Stimulated activated CD8-positive, alpha-beta memory T cell treated with anti-CD3 and anti-CD28 coated beads, Interleukin-7, amount 100 ng/mL, for 4 hours (primary cell): ENCODE measurements at places on chromosomes 7 and 10.

GRCh38 chr10:94402204-94402842 is at the start of gene TBC1D12:
Gene TBC1D12, plus strand, starts transcription at chr10:94402541. Its CDS starts 73 bp downstream, at chr10:94402614.
- no peak for DNase-seq

DNA sequence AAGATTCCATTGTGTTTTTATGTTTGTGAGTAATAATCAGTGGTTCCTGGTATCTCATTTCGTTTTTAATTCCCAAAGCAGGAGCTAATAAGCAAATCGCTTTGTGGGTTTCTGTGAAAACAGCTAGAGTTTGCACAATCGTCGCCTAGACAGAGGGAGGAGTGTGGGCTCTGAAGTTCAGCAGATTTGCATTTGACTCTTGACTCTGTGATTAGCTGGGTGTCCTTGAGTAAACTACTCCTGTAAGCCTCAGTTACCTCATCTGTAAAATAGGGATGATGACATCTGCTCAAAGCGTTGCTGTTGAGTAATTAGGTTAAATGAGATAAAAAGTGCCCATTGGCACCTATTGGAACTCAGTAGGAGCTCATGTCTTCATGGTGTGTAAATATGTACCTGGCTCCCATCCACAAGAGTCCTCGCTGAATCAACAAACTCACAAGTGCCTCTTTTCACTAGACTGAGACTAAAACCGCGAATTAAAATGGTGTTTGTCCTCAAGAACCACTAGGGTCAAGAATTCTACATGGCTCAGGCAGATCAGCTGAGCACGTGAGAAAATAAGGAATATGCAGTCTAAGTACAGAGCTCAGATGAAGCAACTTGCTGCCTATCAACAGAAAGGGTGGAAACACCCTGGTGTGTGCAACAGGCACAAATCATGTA is 385.8 kb upstream of the C7orf33 start:
- DNase-seq, result no peak

GRCh38 chr10:4830551-4830950 is 4.5 kb downstream of the AKR1E2 start:
- DNase-seq, result no peak

- no peak for DNase-seq
These were observed 170.6 kb upstream of the IMMP2L start for GRCh38 chr7:111732923-111733322.

- DNase-seq, result no peak
These were observed 28.3 kb downstream of the EBF3 start for GRCh38 chr10:129935867-129936152.

GRCh38 chr7:1555046-1555812 is 776 bp downstream of the TMEM184A start:
- DNase-seq, result no peak

DNA sequence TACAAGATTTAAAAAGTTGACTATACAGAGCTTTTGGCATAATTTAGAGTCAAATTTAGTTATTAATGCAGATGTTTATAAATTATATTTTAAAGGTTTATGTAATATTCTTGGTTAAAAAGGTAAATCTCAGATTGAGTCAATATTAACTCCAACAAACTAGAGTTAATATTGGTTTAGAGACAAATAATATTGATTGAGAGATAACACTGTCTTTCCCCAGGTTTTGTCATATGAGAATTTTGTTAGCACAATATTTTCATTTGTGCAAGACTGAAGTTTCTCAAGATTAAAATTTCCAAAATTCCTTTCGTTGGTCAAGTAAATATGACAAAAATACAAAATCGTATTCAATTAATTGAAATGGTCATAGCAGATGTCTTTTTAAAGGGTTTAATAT is 12.9 kb upstream of the AKR1D1 start:
- no peak for DNase-seq

- no peak for DNase-seq
These were observed 110.1 kb upstream of the KLF6 start for GRCh38 chr10:3895045-3895631.

- no peak for DNase-seq
These were observed 206.5 kb downstream of the USP6NL start for GRCh38 chr10:11404901-11405300.

- DNase-seq, result no peak
These were observed 98.5 kb downstream of the TACC2 start for GRCh38 chr10:122087436-122087835.

GRCh38 chr10:103835096-103836050 is 20.0 kb downstream of the SH3PXD2A start:
- no peak for DNase-seq

DNA sequence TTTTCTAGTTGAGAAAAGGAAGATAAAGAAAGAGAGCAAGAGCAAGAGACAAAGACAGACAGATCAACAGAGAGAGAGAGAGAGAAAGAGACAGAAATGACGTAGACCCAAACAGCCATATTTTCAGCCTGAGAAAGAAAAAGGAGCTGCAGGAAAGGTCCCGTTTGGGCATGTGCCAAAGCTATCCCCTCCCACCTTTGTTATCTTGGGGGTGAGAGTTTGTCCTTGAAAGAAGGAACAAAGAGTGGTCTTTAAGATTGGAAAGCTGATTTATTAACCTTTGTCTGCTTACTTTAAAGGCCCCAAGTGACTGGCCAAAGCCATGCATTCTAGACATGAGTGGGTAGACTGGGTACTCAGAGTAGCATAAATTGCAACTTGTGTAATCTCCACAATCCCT is 98.2 kb downstream of the AOAH start:
- DNase-seq, result no peak

- DNase-seq, result no peak
These were observed 102.1 kb upstream of the WDR11 start for GRCh38 chr10:120749072-120749471.

DNA sequence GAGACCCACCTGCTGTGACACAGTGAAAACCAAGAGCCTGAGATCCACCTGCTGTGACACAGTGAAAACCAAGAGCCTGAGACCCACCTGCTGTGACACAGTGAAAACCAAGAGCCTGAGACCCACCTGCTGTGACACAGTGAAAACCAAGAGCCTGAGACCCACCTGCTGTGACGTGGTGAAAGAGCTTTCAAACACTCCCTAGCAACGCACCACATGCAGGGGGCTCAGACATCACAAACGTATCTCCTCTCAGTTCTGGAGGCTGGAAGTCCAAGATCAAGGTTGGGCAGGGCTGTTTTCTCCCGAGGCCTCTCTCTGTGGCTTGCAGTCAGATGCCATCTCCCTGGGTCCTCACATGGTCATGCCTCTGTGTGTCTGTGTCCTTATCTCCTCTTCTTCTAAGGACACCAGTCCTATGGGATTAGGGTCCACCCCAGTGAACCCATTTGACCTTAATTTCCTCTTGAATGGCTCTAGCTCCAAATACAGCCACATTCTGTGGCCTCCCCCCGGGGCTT is 43.8 kb downstream of the INSIG1 start:
- DNase-seq, result no peak

DNA sequence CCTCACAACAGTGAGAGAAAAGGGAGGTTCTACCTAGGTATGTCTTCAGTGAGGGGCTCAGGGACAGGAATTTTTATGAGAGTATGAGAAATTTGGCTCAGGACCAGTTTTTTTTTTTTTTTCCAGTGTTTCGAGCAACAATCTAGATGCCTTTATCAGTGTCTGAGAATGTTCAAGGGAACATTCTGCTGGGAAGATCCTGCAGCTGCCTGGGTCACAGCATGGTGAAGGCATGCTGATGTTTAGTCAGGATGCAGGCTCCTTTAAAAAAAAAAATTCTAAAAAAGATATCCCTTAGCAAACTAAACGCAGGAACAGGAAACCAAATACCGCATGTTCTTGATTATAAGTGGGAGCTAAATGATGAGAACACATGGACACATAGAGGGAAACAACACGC is 31.0 kb downstream of the SBDS start:
- no peak for DNase-seq

- no peak for DNase-seq
These were observed 17.5 kb downstream of the OSBPL3 start for GRCh38 chr7:24962418-24962962.
